ENCODE measurements at places on chromosomes 6 and 20. TPM values are rescaled to one million over a fixed set of nuclear protein-coding genes. Genes with fewer than 3 reads are reported as not detected.

DNA sequence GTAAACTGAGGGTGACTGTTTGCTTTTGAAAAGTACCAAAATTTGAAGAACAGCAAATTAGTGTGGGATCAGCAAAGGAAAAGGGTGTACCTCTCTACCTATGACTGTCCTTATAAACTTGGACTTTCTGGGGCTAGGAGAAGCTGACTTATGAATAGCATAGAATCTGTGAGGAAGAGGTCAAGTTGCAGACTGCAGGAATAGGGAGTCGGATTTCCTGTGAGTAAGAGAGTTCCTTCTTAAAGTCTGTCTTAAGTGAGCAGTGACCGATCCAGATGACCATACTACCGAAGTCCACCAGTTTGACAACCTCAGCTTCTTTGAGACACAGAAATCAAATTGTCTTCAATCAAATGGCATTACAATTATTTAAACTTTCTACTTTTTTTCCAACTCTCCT is 708.7 kb downstream of the UTRN start:
- DNase-seq: no peak
- no peak overlapping the region for H3K4me3 ChIP-seq
- H3K36me3 ChIP-seq: no peaks in the 10 kb centered on the region
- H3K27ac ChIP-seq: no peak overlapping the region
- H3K4me1 ChIP-seq: no peaks in the 10 kb centered on the region

Gene TGM3
- polyA plus RNA-seq: 0.20 TPM

DNA sequence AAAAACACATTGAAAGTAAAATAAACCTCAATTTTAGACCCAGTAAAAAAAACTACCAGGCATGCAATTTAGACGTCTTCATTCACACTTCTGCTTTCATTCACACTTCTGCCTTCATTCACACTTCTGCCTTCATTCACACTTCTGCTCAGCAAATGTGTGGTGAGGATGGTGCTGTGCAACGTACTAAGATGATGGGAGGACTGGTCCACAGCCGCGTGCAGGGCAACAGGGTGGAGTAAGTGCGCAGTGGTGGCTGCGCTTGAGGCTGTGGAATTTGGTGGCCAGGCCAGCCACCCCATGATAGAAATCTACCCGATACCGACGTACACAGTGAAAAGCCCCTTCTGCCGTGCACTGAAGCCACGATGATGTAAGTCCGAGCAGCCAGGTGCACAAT is 114.3 kb upstream of the CD93 start:
- H3K36me3 ChIP-seq: no peaks in the 10 kb centered on the region
- H3K27ac ChIP-seq: no peak overlapping the region
- DNase-seq: no peak
- H3K27me3 ChIP-seq: no peaks in the 10 kb centered on the region
- no peak overlapping the region for H3K4me3 ChIP-seq
- no peaks in the 10 kb centered on the region for H3K4me1 ChIP-seq

GRCh38 chr6:21187485-21187884 is 406.1 kb upstream of the SOX4 start:
- no peak for DNase-seq
- H3K4me3 ChIP-seq: no peak overlapping the region
- H3K4me1 ChIP-seq: no peaks in the 10 kb centered on the region
- no peak overlapping the region for H3K27ac ChIP-seq
- no peaks in the 10 kb centered on the region for H3K27me3 ChIP-seq

DNA sequence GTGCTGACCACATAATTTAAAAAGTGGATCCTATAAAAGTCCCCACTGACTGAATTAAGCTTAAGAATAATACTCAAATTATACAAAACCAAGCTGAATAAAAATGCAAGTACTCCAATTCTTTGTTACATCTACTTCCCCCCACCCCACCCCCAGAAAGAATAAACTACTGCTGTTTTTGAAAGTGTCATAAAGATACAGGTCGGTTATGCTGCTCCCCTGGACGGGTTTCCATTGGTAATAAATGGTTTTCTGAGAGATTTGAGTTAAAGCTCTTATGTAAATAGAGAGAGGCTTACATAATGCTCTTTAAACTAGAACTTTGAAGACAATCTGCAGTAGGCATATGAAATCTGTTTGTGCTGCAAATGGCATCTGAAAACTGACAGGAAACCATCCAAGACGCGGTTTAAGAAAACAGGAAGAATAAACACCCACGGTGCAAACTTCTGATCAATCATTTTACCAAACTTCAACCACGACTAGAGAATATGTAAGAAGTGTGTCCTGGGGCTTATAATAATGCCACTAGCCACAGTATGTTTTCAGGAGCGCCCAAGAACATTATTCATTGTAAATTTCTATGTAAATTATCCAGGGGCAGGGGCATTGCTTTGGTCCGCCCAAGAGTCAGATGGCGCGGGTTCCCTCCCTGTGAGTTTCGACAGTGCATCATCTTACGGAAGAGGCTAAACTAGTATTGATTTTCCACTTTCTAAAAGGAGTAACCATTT is 10.8 kb upstream of the POU3F2 start:
- DNase-seq: no peak
- no peak overlapping the region for H3K27ac ChIP-seq

DNA sequence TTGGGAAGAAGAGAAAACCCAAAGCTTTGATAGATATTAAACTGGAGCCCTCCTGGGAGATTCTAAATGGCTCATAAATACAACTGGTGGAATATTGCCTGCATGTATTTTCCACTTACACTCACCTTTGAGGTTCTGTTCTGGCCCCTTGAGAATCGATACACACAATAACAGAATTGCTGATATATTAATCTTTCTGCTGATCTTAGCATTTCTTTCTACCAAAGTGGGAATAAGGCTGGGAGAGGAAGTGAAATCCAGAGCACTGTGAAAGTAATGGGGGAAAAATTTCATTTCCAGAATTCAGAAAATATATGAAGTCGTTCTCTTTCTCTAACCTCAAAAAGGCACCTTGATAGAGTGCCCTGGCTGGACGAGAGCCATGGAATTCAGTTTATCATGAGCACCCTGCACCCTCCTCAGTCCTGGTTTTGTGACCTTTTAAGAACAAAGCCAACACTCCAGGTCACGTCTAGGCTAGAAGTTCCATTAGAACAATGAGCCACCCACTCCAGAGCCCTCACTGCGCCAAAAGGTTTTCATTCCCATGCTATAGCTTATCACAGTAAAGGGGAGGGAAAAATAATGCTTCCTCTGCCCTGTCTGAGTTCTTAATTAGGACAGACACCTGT is 244.5 kb downstream of the CD83 start:
- no peaks in the 10 kb centered on the region for H3K4me1 ChIP-seq
- no peaks in the 10 kb centered on the region for H3K36me3 ChIP-seq
- no peaks in the 10 kb centered on the region for H3K27me3 ChIP-seq
- no peak overlapping the region for H3K27ac ChIP-seq

Gene COL21A1
- polyA plus RNA-seq: 133 TPM

Gene MED20
- polyA plus RNA-seq: 31.9 TPM

GRCh38 chr6:67591910-67592309 is 1043.2 kb upstream of the ADGRB3 start:
- no peaks in the 10 kb centered on the region for H3K4me1 ChIP-seq
- H3K4me3 ChIP-seq: no peak overlapping the region
- peak; percentile 15 for DNase-seq

Gene DPPA5
- polyA plus RNA-seq: not detected

Gene ACTL10
- polyA plus RNA-seq: 0.63 TPM

GRCh38 chr20:41314386-41314785 is 3.1 kb downstream of the ZHX3 start:
- no peak overlapping the region for H3K27ac ChIP-seq
- H3K4me3 ChIP-seq: no peak overlapping the region

Gene PDCD2
- polyA plus RNA-seq: 65.8 TPM

- H3K4me3 ChIP-seq: no peak overlapping the region
- H3K4me1 ChIP-seq: peaks cover 16% of the 10 kb centered on the region
- no peaks in the 10 kb centered on the region for H3K27me3 ChIP-seq
- DNase-seq: no peak
These were observed 52.5 kb downstream of the PRND start for GRCh38 chr20:4774207-4774606.

Gene GSTA3
- 0.91 TPM for polyA plus RNA-seq

Gene GPR63
- 3.8 TPM for polyA plus RNA-seq

Gene CFAP206
- polyA plus RNA-seq: 0.59 TPM

Gene HDAC2
- 197 TPM for polyA plus RNA-seq

DNA sequence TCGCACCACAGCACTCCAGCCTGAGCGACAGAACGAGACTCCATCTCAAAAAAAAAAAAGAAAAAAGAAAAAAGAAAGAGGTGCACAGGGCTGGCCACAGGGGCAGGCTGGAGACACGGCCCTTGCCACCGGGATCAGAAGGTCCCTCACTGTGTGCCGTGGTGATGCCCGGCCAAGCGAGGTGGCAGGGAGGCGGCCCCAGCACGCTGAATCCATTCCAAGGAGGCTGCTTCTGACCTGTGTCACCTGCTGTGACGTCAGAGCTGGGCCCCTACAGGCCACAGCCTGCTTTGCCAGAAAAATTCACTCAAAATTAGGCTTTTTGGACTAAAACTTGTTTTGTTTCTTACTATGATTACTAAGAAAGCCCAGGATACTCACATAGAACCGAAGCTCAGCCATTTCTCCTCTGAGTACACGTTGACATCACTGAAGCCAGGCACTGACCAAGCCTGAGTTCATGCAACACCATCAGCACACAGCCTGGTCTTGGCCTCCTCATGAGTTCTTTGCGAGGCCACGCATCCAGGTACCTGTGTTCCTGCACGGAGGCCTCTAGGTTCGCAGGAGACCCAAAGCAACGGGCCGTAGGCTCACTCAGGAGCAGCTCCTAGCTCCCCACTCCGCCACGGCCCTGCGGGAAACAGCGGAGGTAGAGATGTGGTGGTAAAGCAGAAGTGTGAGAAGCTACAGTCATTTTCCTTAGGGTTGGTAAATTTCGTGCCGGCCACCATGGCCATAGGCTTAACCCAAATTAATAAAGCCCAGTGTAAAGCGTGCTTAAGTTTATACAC is 67.8 kb downstream of the THBS2 start:
- H3K27ac ChIP-seq: no peak overlapping the region
- no peaks in the 10 kb centered on the region for H3K27me3 ChIP-seq
- no peak overlapping the region for H3K4me3 ChIP-seq
- no peak for DNase-seq
- no peaks in the 10 kb centered on the region for H3K36me3 ChIP-seq

- H3K36me3 ChIP-seq: no peaks in the 10 kb centered on the region
- DNase-seq: peak; percentile 94
- peak within 1 kb of the TSS; percentile 91 for H3K4me3 ChIP-seq
These were observed at the start of gene ZCCHC3 for GRCh38 chr20:297098-297924. Gene ZCCHC3, plus strand, starts transcription at chr20:297570. Its CDS starts 17 bp downstream, at chr20:297587.

Gene FOXQ1
- 3.1 TPM for polyA plus RNA-seq
